ENCODE measurements at places on chromosomes 2 and 18. TPM values are rescaled to one million over a fixed set of nuclear protein-coding genes. Genes with fewer than 3 reads are reported as not detected.

Gene CHRNA1
- total RNA-seq = not detected

Gene ECEL1
- 0.22 TPM for total RNA-seq

Gene C2orf80
- total RNA-seq = not detected

Gene NEB
- total RNA-seq = 0.17 TPM

Gene RFTN2
- total RNA-seq = not detected

Gene DSG4
- not detected for total RNA-seq

Gene IL1RL2
- not detected for total RNA-seq

Gene C1GALT1C1L
- total RNA-seq = 2.5 TPM

Gene ZNF2
- total RNA-seq = 3.3 TPM

Gene ASPRV1
- total RNA-seq = 0.29 TPM

Gene SCN9A
- 2.5 TPM for total RNA-seq

Gene ZC3H6
- total RNA-seq = 0.47 TPM

Gene LYG2
- total RNA-seq = 0.17 TPM

Gene MYOM1
- 0.25 TPM for total RNA-seq

Gene ACVR1C
- total RNA-seq = 0.06 TPM

Gene MAP3K19
- not detected for total RNA-seq

Gene SLC9A2
- 3.1 TPM for total RNA-seq

Gene FNDC4
- total RNA-seq = 3.9 TPM

Gene ATP6V1C2
- total RNA-seq = 0.06 TPM

Gene NFATC1
- total RNA-seq = 5.1 TPM

Gene MEIS1
- 3.8 TPM for total RNA-seq

Gene EVX2
- 0.02 TPM for total RNA-seq

Gene RIT2
- not detected for total RNA-seq

Gene TIGD1
- total RNA-seq = 4.1 TPM

Gene TUBA3E
- total RNA-seq = not detected

Gene RNF125
- total RNA-seq = 0.23 TPM

Gene SFT2D3
- total RNA-seq = 3.8 TPM

Gene MITD1
- total RNA-seq = 17.3 TPM

Gene SH3RF3
- 0.39 TPM for total RNA-seq

Gene PER2
- total RNA-seq = 3.3 TPM

Measured in A549 treated with RU486 at 1 μM for 4 hours (cell line).